ENCODE measurements at places on chromosomes 1 and 21.
A peak's percentile ranks its signal among the peaks of the same experiment; 100 is the strongest.

- no peak for DNase-seq
Measured at GRCh38 chr1:198030682-198031081, 113.5 kb downstream of the LHX9 start.

DNA sequence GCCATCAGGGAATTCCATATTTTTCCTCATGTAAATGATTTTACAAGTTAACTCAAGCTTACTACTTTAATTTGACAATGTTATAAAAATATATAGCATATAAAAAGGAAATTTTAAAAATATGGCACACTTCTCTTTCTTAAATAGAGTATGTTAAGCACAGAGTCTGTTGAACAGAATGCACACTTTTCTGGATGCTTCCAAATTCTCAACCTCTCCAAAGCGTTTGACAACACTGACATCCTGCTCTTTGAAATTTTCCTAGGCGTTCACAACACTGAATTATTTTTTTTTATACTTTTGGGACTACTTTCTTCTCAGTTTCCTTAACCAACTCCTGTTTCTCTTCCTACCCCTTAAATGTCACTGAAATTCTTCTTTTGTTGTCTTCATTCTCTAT is 117.8 kb upstream of the PLXNA2 start:
- no peak for DNase-seq

DNA sequence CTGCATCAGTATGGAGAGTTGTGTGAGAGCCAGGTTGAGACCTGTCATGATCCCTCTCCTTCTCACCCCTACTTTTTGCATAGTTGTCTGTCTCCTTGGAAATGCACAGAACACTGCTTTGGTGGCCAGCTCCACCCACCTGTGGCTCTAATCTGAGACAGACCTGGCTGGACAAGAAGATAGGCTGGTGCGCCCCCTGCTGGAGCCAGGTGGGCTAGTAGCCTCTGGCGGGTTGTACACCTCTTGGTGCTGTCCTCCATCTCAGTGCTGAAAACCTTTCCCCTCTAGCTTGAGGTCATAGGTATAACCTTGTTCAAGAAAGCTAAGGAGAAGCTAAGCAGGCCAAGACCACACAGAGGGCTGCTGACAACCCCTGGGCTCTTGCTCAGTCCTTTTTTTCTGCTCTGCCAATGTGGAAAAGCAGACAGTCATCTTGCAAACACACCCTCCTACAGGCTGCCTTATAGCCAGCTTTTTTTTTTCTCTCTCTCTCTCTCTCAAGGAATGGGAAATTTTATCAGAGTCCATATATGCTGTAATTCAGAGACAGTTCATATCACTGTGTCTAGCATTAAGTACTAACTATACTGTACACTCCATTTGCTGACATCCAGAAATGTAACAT is 58.8 kb upstream of the SPATA6 start:
- DNase-seq: peak; percentile 56

GRCh38 chr21:35641271-35642016 is 418.9 kb downstream of the SETD4 start:
- no peak for DNase-seq

DNA sequence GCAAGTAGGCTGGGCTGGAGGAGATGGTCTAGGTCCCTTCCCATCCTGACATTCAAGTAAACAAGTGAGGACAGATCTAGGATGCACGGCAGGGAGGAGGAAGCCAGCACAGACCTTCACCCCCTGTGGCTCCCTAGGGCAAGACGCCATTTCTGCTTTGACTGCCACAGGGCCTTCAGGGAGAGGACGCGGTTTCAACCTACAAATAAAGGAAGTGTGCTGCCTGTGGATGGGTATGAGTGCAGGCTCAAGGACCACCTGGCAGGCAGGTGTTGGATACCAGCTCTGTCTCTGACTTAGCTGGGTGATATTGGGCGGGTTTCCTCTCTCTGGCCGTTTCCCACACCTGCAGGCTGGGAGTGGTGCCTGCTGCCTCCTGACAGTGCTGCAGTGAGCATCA is 16.2 kb downstream of the SLC2A1 start:
- no peak for DNase-seq

DNA sequence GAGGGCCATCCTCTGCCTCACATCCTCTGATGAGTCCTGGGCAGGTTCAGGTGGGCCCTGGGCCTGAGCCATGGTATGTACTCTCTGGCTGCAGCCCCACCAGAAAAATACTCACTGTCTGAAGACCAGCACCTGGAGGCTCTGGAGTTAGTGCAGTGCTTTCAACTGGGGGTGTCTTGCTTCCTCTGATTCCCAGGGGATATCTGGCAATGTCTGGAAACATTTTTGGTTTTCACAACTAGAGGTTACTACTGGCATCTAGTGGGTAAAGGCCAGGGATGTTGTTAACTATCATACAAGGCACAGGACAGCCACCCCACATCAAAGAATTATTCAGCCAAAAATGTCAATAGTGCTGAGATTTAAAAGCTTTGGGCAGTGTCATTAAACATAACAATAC is 152.7 kb downstream of the HIVEP3 start:
- DNase-seq: no peak

DNA sequence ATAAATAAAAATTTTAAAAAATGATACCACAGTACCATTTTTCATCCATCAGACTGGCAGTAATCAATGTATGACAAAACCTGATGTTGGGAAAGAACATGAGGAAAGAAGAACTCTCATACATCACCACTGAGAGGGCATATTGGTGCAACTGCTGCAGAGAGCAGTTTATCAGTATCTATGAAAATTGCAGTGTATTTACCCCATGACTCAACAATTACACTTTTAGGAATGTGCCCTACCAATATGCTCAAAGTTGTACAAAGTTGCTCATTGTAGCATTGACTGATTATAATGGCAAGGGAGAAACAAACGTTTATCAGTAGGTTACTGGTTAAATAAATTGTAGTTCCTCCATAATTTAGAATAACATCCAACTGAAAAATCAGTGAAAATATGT is 36.7 kb downstream of the CATSPERE start:
- no peak for DNase-seq

DNA sequence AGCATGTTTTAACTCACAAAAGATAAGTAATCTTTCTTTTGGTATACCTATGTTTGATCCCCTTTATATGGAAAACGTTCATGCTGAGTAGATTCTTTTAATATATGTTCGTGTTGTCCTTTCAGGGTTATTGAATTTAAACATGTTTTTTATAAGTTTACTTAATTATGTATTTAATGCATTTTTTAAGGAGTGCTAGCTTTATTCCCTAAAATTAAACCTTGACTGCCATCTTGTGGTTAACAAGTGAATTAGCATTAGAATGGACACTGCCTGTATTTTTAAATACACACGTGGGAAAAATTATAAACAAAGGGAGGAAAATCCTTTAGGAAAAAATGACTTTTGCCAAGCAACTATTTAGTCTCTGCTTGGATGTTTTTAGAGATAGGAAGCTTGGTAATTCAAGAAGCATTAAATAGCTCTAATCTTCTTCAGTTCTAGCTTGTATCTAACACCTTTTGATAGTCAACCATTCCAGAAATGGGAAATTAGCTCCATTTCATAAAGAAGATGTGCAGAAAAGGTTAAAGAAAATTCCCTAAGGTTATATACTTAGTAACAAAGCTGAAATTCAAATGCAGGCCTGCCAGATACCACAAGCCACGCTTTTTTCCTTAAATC is 43.0 kb downstream of the UBE2U start:
- DNase-seq: no peak

- DNase-seq: no peak
Measured at GRCh38 chr1:84353695-84354094, 44.6 kb upstream of the DNASE2B start.

DNA sequence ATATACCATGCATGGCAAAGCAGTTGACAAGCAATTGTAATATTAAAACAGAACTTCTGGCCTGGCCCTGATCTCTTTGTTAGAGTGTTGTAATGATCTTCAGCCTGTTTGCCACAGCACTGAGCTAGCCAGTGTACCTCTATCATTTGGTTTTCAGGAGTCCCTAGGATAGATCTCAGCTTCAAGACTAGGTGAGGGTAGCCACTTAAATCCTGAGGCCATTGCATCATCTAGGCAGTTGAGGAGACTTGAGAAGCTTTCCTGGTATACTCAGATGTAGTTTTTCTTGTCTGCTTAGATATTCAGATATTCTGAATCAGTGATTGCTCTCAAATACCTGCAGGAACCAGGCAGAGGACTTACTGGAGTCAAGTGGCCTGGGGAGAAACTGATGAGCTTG is 14.7 kb downstream of the S1PR1 start:
- no peak for DNase-seq

DNA sequence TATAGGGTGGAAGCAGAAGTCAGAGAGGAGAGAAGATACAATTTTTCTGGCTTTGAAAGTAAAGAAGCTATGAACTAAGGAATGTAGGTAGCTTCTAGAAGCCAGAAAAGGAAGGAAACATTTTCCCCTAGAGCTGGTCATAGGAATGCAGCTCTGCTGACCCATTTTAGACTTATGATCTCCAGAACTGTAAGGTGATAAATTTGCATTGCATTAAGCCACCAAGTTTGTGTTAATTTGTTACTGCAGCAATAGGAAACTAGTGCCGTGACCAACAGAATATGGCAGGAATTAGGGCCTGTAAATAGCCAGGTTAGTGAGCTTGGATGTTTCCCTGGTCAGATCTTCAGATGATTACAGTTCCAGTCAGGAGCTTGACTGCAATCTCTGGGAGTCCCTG is 244.3 kb upstream of the C1orf105 start:
- no peak for DNase-seq

DNA sequence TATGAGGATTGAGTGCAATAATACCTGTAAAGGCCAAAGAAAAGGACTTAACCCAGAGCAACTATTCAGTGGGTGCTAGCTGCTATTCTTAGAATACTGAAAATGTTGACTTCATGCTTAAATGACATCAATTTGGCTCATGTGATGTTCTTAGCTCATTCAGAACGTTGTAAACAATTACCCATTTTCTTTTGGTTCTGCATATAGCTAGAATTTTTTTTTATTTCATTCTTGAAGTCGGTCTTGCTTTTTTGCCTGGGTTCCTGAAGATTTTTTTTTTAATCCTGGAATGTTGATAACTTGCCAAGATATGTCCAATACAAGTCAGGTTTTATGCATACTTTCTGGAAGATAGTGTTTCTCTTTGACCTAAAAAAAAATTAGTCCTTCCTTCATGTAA is 772.0 kb downstream of the LTN1 start:
- DNase-seq: no peak

DNA sequence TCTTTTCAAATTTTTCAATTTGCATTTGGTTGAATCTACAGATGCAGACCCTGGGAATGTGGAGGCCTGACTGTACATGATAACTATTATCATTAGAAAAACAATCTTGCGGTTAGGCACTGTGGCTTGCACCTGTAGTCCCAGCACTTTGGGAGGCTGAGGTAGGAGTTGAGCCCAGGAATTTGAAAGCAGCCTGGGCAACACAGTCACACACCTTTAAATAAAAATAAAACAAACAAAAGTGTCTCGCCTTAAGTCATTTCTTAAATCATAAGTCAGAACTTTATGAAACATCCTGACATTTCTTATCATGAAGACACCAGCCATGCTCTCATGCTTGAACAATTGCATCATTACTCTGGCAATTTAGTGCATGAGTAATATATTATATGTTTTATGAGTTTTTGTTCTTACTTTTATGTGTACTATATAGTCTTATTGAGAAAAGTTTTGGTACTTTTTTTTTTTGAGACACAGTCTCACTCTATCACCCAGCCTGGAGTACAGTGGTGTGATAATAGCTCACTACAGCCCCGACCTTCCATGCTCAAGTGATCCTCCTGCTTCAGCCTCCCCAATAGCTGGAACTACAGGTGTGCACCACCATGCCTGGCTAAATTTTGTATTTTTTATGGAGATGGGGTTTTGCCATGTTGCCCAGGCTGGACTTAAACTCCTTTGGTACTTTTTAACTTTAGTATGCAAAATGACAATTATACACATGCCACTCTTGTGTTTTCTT is 7.8 kb downstream of the TBX19 start:
- no peak for DNase-seq

GRCh38 chr1:15459771-15460707 is 3.5 kb downstream of the CELA2A start:
- DNase-seq: no peak

DNA sequence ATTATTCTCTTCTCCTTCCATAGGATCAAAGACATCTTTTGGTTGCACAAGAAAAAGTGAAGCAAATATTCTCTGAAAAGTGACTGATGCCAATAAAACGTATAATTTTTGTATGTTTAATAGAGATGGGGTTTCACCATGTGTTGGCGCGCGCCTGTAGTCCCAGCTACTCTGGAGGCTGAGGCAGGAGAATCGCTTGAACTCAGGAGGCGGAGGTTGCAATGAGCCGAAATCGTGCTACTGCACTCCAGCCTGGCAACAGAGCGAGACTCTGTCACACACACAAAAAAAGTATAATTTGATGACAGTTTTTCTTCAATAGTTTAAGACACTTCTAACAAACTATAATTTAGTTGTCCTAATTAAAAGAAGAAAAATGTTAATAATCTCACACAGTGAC is 23.8 kb downstream of the ANP32E start:
- DNase-seq: no peak

GRCh38 chr21:14488672-14489204 is 57.4 kb downstream of the SAMSN1 start:
- no peak for DNase-seq

- no peak for DNase-seq
Measured at GRCh38 chr1:206491616-206492015, 15.7 kb upstream of the RASSF5 start.

DNA sequence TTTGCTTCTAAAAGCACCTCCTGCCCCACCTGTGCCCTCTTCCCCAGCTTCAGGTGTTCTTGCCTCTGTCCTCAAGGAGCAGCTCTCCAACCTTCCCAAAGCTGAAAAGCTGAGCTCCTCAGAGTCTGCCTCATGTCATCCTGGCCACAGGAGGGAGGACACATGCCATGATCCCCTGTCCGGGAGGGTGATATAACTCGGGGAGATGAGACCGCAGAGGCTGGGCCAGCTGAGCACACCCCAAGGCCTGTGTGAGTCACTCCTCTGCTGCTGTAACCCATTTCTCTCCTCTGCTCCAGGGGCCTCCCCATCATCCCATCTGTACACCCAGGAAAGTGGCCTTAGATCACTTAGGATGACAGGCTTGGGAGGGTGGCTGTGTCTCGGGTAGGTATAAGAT is 49.8 kb downstream of the EPHB2 start:
- DNase-seq: no peak

DNA sequence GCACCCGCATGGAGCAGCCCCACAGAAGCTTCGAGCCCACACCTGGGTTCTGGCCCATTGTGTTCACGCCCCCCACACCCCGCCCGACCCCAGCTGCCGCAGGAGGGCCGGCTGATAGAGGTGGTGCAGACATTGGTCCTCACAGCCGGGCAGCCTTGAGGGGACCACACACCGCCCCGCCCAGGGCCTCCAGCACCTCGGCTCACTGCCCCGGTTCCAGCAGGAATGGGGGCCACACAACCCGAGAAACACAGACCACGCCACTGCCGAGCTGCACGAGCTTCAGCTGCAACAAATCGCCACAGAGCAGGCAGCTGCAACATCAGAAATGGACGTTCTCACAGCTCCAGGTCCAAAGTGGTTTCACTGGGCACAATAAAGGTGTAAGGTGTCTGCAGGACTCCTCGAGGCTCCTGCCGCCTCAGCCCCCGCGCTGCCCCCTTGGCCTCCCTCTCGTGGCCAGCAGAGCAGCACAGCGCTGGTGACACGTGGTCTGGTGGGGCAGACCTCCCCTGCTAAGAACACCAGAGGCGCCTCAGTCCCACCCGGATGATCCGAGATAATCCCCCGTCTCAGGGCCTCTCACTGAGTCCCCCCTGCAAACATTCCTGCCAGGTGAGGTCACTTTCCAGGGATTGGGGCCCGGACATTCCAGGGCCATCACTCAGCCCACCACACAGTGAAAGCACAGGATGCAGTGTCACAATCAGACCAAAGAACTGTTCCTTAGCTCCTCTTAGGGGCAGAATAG is 62.3 kb upstream of the ADARB1 start:
- no peak for DNase-seq

GRCh38 chr1:56437959-56438358 is 141.4 kb downstream of the PLPP3 start:
- no peak for DNase-seq

Data from stimulated activated naive CD8-positive, alpha-beta T cell treated with anti-CD3 and anti-CD28 coated beads, Interleukin-15, amount 100 ng/mL, for 72 hours (primary cell).